Heart left ventricle (tissue), 16 donors: ENCODE measurements at places on chromosomes 5 and 9. TPM values are rescaled to one million over a fixed set of nuclear protein-coding genes. Genes with fewer than 3 reads are reported as not detected.

DNA sequence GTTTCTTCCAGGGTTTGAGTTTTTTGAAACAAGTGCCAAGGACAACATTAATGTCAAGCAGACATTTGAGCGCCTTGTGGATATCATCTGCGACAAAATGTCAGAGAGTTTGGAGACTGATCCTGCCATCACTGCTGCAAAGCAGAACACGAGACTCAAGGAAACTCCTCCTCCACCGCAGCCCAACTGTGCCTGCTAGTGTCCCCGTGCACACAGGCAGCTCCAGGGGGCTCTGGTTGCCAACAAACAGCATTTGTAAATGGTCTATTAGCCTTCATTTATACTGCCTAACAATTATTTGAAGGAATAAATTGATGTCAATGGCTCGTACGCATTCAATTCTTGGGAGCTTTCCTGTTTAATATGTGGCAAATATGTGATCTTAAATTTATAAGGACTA, 268.3 kb downstream of the RAB3C start:
- no peaks in the 10 kb centered on the region for H3K27me3 ChIP-seq
- H3K4me3 ChIP-seq, result no peak overlapping the region
- no peak for DNase-seq
- H3K36me3 ChIP-seq, result no peaks in the 10 kb centered on the region

- H3K36me3 ChIP-seq, result no peaks in the 10 kb centered on the region
- DNase-seq, result no peak
- no peaks in the 10 kb centered on the region for H3K27me3 ChIP-seq
- no peak overlapping the region for H3K4me3 ChIP-seq
Observed at GRCh38 chr5:124416627-124417026, 329.8 kb downstream of the ZNF608 start.

- H3K36me3 ChIP-seq, result peaks cover 17% of the 10 kb centered on the region
- H3K27ac ChIP-seq, result no peak overlapping the region
- no peak for DNase-seq
- no peaks in the 10 kb centered on the region for H3K27me3 ChIP-seq
- H3K4me1 ChIP-seq, result no peaks in the 10 kb centered on the region
Observed at GRCh38 chr5:173114536-173114935, 29.8 kb upstream of the BNIP1 start.

DNA sequence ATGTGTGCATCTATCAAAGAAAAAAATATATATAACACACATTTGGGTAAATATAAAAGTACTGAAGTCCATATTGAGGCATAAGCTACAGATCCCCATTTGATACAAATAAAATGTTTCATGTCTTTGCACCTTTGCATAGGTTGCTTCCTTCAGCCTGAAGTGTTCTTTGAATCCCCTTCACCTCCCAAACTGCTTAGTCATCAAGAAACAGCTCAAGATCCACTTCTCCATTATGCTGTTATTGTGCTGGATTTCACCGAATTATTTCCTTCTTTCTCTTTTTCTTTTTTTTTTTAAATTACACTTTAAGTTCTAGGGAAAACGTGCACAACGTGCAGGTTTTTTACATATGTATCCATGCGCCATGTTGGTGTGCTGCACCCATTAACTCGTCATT, 419.1 kb downstream of the ENC1 start:
- no peaks in the 10 kb centered on the region for H3K4me1 ChIP-seq
- no peak overlapping the region for H3K27ac ChIP-seq
- no peaks in the 10 kb centered on the region for H3K27me3 ChIP-seq
- no peak overlapping the region for H3K4me3 ChIP-seq

DNA sequence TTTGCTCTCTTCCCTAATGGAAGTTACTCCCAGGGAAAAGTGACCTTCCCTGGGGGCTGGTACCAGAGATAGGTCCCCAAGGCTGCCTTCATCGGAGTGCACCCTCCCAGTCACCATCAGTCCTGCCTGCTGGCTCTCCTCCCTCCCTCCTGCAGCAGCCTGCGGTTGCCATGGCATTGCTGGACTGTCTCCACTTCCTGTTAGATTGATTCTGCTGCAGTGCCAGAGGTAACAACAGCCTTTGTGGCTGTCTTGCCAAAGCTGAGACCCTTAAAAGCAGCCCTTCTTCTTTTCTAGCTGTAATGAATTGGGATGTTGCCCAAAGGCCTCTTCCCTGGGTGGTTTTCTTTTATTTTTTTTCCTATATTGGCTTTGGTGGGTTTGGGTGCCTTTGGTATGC, 78.1 kb upstream of the PRLR start:
- H3K27ac ChIP-seq, result no peak overlapping the region
- no peak overlapping the region for H3K4me3 ChIP-seq
- DNase-seq, result no peak
- no peaks in the 10 kb centered on the region for H3K36me3 ChIP-seq

DNA sequence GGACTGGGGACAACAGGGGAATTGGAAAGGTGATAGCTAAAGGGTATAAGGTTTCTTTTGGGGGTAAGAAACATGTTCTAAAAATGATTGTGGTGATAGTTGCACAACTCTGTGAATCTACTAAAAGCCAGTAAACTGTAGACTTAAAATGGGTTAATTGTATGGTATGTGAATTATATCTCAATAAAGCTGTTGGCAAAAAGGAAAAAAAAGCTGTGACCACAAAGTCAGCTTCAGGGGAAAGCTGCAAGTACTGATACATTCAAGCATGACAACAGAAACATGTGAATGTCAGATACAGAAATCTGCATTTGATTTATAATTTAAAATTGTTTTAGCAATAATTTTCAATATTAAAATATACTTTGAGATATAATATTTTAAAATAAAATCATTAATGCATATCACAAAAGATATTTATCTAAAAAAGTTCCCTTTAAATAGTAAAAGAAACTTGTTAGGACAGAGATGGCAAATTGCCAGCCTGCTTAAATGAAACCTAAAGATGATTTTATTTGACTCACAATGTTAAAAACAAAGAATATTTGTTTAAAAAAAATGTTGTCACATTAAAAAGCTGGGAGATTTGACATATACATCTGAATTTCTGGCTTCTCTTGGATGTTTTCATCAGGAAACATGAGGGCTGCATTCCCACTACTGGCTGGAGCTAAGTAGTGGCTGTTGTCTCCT, 66.0 kb downstream of the TBCA start:
- no peak overlapping the region for H3K4me3 ChIP-seq
- H3K27ac ChIP-seq, result no peak overlapping the region
- no peaks in the 10 kb centered on the region for H3K4me1 ChIP-seq
- no peaks in the 10 kb centered on the region for H3K27me3 ChIP-seq

PCDHB7 gene
- total RNA-seq, result 1.3 TPM

FAM151B gene
- total RNA-seq, result 1.2 TPM
